NCI-H2171 treated with DMSO at 0.1 percent for 48 hours (cell line): ENCODE measurements at places on chromosomes 12 and 14.

GRCh38 chr12:45138609-45139008, 77.3 kb upstream of the ANO6 start:
- DNase-seq = no peak

- peak; percentile 50 for DNase-seq
Measured at GRCh38 chr12:110109037-110109836, 14.9 kb upstream of the IFT81 start.

GRCh38 chr12:121432740-121433480, 33.0 kb downstream of the RNF34 start:
- no peak for DNase-seq

GRCh38 chr12:104641862-104642261, 185.1 kb downstream of the CHST11 start:
- no peak for DNase-seq

GRCh38 chr14:63918411-63918810, 65.6 kb downstream of the SYNE2 start:
- no peak for DNase-seq

DNA sequence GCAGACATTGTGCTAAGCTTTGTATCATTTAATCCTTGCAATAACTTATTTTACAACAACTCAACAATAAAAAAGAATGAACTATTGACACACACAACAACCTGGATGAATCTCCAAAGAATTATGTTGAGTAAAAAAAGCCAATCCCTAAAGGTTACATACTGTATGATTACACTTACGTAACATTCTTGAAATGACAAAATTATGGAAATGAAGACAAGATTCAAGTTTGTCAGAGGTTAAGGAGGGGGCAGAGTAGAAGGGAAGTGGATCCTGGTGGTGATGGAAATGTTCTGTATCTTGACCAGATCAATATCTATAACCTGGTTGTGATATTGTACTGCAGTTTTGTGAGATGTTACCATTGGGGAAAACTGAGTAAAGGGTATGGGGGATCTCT, 63.2 kb upstream of the LMNTD1 start:
- no peak for DNase-seq

DNA sequence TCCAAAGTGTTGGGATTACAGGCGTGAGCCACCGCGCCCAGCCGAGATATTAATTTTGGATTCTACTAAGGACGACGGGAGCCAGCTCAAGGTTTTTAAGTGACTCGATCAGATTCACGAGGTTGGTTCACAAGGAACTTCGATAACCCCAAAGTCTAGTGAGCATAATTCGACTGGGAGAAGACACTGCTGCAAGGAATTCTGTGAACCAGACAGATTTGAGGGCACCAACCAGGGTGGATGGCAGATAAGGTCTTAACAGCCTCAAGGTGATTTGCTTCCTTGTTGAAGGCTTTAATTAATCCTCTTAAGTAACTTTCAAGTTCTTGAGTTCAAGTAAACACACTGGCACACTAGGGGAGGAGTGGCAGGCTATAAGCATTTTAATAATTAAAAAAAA, 1.1 kb upstream of the KLHDC2 start:
- no peak for DNase-seq

DNA sequence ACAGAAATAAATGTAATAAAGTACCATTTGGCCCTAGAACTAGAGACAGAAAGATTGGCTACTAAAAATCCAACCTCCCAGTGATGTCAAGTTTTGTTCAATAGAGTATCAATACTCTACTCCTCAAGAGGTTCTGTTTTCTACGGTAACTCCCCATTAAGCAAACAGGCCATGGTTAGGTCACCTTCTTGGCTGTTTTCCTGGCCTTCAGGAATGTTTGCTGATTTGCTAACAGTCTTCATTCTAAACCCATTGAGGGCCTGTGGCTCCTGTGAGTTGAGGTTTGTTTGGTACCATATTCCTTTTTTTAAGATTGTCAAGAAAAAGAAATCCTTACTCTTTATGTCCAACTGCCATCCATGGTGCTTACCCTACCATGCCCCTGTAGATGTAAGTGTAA, 1022.0 kb upstream of the TMEM132C start:
- no peak for DNase-seq

- no peak for DNase-seq
Measured at GRCh38 chr12:108720757-108721514, 10.4 kb downstream of the CORO1C start.

DNA sequence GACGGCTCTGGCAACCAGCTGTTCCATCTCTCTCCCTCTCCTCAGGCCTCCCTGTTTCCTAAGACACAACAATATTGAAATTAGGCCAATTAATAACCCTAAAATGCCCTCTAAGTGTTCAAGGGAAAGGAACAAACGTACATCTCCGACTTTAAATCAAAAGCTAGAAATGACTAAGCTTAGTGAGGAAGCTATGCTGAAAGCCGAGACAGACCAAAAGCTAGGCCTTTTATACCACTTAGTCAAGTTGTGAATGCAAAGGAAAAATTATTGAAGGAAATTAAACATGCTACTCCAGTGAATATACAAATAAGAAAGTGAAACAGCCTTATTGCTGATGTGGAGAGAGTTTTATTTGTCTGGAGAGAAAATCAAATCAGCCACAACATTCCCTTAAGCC, 61.8 kb upstream of the CATSPERB start:
- DNase-seq = no peak

GRCh38 chr14:84453307-84453950, 1076.5 kb upstream of the FLRT2 start:
- DNase-seq = no peak
